ENCODE measurements at places on chromosomes 3 and 15.
A peak's percentile ranks its signal among the peaks of the same experiment; 100 is the strongest.

DNA sequence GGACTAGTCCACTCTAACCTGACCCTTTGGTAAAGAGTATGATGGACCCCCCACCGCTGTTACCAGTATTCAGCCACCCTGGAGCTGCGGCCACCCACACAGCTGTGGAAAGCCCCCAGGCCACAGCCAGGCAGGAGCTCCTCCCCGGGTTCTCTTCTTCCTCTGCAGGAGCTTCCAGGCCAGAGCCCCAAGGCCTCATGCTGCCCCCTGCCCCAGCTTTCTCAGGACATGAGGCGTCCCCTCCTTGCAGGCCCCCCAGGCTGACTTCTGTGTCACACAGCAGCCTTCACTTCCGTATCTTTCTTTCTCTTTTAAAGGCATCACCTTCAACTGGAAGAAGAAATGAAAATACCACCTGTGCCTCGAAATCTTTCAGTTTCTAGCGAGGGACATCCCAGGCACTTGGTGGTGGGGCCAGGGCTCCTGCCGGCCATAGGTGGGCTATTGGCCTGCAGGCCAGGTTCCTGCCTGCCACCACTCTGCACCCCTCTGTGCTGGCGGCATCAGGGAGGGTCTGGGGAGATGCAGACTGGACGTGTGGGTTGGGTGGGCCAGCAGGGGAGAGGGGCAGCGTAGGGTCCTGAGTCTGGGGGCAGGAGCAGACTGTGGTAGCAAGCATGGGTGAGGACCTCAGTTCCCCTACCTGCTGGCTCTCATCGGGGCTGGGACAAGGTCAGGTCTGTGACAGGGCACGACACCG is 19.9 kb downstream of the KLF13 start:
- no peak for DNase-seq

- no peak for DNase-seq
These were observed 10.2 kb downstream of the GAP43 start for GRCh38 chr3:115633467-115633866.

DNA sequence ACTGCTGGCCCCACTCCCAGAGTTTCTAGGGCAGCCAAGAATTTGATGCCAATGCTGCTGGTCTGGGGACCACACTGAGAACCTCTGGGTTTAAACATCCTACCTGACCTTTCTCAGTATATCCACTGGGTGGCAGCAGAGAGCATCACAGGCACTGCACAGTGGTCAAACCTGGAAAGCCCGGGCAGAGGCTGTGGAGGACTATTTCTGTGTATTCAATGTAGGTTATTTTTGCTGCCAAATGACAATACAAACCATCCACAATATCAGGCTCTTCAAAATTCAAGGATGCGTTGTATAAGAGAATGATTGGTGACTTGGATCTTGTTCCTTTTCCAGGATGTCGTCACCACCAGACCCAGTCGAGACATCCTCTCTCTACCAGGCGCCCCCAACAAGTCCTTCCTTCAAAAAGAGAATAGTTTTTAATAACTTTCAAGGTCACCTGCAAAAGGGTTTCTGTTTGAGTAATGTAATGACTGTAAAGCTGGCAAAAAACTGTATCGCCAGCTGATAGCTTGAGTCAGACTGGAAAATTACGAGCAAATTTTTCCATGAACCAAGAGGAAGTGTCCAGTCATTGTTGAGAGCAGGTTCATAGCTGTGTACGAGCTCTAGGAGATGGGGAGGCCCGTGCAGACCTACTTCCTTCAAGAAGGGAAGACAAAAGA is 30.5 kb upstream of the MYZAP start:
- peak; percentile 81 for DNase-seq

DNA sequence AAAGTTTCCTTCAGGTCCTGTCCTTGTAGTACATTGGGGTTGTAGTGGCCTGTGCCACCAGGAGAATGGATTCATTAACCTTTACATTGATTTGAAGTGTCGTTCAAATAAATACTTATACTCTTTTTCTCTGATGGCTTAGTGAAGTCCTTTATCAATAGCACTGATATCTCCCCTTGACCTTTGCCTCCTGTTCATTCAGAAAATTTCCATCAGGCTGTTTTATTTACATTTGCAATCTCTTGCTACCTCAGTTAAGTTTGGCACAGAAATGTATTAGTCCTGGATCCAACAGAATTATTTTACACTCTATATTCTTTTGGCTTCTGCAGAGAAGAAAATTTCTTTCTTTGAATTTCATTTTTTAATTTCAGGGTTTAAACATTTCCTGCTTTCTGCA is 497.0 kb downstream of the RBMS3 start:
- DNase-seq: no peak

DNA sequence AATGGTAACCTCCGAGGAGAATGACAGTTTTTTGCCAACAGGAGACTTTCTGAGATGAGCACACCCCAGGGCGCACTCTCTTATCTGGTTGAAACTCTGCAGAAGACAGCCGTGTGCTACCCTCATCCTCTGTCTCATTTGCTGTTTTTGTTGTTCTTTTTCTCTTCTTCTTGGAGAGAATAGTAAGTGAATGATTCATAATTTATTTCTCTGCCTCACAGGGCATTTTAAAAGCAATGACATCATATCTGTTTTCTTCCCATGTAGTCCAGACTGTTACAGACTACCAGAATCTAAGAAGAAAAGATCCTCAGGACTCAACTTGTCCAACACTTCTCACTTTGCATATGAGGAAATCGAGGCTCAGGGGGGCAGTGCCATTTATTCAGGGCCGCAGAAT is 771.1 kb upstream of the GRM7 start:
- DNase-seq: no peak

- no peak for DNase-seq
These were observed 175.9 kb downstream of the ATP10A start for GRCh38 chr15:25687276-25687675.

DNA sequence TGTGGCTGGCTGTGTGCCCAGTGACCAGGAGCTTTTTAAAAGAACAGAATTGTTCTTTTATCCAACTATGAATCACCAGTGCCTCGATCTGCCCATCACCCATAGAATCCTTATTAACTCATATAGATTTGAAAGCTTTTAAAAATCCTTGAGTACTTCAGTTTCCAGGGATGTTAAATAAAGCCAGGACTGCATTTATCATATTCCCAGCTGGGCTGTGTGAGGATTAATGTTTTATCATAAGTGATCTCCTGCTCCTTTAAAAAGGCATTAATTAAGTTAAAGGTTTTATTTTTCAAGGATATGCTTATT is 234.0 kb downstream of the MYRIP start:
- no peak for DNase-seq

DNA sequence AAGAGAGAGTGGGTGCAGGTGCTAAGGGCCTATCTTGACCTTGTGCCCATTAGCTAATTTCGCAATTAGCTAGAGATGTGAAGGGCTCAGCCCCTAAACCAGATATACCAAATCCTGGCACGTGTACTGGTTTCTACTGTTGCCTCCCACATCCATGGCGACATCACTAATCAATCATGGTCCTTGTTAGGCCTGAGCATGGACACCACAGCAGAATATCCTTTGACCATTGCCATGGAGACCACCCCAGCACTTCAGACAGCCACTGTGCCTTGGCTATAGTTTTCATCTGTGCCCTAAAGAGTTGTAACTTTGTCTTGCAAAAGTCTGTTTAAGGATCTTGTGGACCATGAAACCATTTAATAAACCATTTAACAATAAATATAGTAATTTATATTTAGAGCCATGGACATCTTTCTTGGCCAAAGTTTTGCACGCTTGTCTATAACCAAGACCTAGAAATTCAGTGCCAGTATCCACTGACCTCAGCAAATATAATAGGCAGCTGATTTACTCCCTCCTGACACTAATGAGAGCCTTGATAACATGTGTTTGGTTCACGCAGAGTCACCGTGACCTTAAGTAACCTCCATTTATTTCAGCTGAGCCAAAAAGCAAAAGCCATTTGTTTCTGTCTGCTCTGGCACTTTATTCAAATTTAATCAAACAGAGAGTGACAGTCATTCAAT is 43.4 kb downstream of the COLQ start:
- DNase-seq: no peak

GRCh38 chr15:25238126-25238525 is 200.7 kb downstream of the UBE3A start:
- no peak for DNase-seq

DNA sequence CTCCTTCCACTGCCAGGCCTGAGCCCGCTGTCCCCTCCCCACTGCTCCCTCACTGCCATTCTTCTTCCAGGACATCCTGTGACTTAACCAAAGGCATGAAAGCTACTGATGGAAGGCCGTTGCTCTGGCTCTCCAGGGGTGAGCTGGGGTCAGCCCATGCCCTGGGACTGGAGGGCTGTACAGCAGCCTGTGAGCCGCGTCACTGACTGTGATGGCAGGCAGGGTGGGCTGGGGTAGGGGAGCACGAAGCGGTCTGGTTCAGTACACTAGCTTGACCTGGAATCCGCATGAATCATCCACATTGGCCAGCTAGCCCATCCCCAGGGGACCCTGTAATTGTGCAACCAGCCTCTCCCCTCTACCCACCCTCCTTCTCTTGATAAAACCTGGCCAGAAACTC is 30.8 kb downstream of the CORO2B start:
- DNase-seq: no peak

DNA sequence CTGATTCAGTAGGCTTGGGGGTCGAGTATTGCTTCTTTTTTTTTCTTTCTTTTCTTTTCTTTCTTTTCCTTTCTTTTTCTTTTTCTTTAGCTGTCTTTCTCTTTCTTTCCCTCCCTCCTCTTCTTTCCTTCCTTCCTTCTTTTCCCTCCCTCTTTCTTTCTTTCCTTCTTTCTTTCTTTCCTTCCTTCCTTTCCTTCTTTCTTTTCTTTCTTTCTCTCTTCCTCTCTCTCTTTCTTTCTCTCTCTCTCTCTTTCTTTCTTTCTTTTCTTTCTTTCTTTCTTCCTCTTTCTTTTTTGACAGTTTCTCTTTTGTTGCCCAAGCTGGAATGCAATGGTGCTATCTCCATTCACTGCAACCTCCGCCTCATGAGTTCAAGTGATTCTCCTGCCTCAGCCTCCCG is 36.0 kb downstream of the TM4SF4 start:
- DNase-seq: no peak

GRCh38 chr3:159761848-159762635 is 226.6 kb upstream of the IL12A start:
- DNase-seq: no peak

DNA sequence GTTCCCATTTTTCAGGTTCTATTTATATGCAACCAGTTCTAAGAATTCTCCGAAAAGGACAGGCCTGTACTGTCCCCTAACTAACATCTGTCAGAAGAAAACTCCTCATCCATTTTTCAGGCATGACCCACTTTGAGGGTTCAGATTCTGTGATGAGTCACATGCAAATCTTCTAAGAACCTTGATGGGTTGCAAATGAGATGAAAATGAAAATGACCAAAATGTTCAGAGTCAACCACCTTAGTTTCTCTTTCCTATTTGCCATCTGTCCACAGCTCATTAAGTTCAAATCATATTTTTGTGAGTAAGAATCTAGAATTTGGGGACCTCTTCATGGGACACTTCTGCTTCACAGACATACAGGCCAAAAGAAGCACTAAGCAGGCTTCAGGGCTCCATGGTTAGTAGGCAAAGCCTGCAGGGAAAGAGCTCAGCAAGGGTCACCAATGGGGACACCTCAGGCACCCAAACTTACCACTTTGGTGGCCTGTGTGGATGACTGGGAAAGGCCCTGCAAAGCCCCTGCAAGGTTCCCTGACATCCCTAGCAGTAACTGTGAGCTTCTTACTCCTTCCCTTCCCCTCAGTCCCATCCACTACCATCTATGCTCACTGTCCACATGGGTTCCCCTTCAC is 122.0 kb downstream of the WDR76 start:
- DNase-seq: no peak

DNA sequence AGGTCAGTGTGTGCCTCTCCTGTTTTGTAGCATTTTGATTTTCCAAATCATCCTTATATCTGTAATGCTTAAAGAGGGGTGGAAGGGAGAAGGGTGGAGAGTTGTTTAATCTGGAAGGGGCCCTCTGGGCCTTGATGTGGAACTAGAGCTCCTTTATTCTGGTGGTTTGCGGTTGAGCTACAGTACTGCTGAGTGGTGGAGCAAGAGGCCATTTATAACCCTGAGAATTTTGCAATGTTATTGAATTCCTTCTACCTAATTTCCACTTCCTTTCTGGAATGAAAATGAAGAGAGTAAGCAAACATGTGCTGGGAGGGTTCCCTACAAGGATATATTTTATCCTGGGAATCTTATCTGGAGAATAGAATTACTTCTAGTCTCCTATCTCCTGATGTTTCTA is 35.3 kb upstream of the TUBGCP5 start:
- DNase-seq: no peak

GRCh38 chr3:19937459-19938294 is 3.7 kb upstream of the EFHB start:
- no peak for DNase-seq

GRCh38 chr3:13142552-13143380 is 69.5 kb upstream of the IQSEC1 start:
- no peak for DNase-seq

GRCh38 chr15:25789211-25789610 is 73.9 kb downstream of the ATP10A start:
- DNase-seq: no peak

DNA sequence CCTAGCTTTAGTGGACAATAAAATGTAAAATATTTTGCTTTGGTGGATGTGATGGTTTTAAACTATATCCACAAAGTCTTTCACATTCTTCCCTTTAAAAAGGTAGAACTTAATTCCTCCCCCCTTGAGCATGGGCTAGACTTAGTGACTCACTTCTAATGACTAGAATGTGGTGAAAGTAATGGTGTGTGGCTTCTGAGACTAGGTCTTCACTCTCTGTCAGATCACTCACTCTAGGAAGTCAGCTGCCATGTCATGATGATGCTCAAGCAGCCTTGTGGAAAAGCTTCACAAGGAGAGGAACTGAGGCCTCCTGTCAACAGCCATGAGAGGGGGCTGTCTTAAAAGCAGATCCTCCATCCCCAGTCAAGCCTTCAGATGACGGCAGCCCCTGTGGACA is 4.2 kb downstream of the LRRC2 start:
- no peak for DNase-seq

DNA sequence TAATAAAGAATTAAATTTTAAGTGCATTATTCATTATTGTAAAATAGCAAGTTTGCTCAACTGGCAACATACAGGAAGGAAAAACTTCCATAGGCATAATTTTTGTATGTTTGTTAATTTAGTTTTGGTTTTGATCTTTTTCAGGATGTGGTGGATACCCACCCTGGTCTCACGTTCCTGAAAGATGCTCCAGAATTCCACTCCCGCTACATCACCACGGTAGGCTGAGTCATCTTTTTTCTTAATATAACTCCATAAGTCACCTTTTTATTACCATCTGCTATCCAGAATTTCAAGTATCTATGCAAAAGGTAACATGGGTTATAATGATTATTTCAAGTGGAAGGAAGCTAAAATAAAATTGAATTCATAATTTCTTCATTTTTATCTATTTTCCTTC is 104.8 kb downstream of the PPP2R3A start:
- no peak for DNase-seq

DNA sequence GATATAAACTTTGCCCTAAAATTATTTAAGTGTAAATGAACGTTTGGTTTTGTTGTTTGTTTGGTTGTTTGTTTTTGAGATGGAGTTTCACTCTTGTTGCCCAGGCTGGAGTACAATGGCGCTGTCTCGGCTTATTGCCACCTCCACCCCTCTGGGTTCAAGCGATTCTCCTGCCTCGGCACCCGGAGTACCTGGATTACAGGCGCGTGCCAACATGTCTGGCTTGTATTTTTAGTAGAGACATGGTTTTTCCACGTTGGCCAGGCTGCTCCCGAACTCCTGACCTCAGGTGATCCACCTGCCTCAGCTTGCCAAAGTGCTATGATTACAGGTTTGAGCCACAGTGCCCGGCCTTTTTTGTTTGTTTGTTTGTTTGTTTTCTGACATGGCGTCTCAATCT is 87.9 kb upstream of the CHD2 start:
- peak; percentile 48 for DNase-seq

Data from T47D (cell line).